ENCODE measurements at places on chromosomes 12 and 14.

DNA sequence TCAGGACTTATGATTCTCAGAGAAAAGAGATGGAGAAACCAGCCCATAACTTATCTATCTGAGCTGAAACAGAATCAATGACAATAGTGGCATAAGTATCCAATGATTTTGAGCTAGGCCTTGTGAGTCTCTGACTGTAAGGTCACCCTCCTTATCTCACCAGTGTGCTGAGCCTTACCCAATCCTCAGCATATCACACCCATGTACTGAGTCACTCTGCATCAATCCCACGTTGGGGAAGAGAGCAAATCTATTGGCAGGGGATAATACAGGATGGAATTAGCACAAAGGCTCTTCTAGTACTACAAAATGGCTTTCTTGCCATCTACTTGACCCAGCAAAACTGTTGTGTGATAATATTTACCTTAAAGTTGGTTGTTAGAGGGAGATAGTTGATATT, 997.8 kb downstream of the NRXN3 start:
- DNase-seq: no peak

GRCh38 chr12:43836475-43836989, 651 bp downstream of the TMEM117 start:
- no peak for DNase-seq

GRCh38 chr12:67647181-67647798, 1.3 kb upstream of the DYRK2 start:
- DNase-seq: no peak

GRCh38 chr12:89384807-89385206, 32.5 kb upstream of the DUSP6 start:
- no peak for DNase-seq

DNA sequence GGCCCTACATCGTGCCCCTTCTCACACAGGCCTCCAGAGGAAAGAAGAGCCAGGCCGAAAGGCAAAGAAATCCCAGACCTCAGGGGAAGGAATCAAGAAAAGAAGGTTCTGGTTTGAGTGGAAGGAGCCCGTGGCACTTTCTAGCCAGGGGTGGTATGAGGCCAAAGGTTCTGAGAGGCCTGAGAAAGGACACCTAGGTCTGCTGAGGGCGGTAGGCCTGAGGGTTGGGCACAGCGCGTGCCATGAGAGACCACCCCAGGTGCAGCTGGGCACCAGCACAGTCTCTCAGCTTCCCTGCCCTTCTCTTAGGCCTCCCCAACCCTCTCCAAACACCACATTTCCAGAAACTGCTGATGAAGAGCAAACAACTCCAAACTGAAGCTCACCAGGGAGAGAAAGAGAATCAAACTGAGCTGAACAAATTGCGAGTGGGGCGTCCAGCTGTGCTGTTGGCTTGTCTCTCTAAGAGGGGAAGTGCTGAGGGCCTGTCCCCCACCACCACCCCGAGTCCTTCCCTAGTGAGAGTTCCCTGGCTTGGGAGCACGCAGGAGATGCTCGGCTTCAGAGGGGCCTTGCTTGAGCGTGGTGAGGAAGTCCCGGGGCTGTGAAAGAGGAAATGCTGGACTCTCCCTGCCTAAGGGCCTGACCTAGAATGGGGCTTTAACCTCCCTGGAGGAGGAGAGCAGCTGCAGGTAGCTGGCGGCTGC, 184.8 kb downstream of the ZFP36L1 start:
- DNase-seq: no peak

- no peak for DNase-seq
These were observed 197.0 kb downstream of the ETV6 start for GRCh38 chr12:11846488-11846887.

DNA sequence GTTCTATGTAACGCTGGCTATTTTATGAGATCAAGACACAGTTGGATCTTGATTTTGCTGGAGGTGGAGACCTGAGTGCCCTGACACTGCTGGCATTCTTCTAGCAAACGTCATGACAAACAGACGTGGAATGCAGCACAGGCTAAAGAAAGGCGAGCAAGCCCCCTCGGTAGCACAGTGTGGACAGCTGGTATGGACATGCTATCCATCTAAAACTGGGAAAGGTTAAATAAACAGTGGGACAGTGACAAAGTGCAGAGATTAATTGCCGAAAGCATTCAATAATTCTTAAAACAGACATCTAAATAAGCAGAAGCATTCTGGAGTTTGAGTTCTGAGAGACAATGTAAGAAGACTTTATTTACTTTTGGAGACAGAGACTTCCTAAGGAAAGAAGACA, 237.2 kb downstream of the FBXL14 start:
- peak; percentile 39 for DNase-seq

- DNase-seq: no peak
These were observed 425.5 kb downstream of the C12orf50 start for GRCh38 chr12:87603727-87604126.

DNA sequence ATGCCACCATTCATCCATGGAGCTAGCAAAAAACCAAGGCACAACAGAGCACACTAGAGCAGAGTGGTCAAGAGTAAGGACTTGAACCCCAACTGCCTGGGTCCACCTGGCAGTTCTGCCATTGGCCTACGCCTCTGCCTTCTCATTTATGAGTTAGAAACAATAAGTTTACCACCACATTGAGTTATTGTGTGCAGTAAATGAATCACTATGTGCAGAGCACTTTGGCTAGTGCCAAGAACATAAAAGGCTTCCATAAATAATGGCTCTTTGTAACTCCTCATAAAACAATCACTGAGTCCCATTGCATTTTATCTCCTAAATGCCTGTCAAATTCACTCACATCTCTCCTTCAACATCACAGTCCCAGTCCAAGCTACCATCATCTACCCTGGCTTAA, 86.3 kb downstream of the OTX2 start:
- DNase-seq: no peak

- DNase-seq: no peak
These were observed 73.2 kb upstream of the EGLN3 start for GRCh38 chr14:34023824-34024767.

GRCh38 chr12:80941916-80942315, 4.2 kb upstream of the LIN7A start:
- no peak for DNase-seq

DNA sequence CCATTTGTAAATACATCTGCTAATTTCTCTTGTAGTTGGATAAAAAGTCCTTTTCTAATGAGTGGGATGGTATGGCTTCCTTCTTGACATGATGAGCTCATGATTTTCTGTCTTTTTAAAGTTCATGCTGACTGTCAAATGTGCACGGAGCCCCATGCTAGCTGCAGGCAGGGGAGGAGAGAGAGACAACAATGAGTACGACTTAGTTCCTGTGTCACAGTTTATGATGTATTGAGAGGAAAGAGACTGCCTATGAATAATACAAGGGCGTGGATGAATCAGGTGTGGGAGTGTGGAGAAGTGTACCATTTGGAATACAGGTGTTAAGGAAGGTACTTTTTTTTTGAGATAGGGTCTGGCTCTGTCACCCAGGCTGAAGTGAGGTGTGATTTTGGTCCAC, 10.7 kb upstream of the TBC1D30 start:
- DNase-seq: no peak

DNA sequence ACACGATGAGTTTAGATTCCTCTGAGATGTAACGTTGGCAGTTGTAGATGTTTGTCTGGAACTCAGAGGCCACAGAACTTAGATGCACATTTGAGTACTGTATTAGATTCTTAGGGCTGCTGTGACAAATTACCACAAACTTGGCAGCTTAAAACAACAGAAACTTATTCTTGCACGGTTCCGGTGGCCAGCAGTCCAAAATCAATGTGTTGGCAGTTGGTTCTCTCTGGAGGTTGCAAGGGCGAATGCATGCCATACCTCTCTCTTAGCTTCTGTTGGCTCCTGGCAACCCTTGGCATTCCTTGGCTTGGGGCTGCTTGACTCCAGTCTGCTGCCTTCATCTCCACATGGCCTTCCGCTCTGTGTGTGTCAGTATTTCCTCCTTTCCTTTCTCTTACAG, 118.9 kb downstream of the C12orf75 start:
- DNase-seq: no peak

DNA sequence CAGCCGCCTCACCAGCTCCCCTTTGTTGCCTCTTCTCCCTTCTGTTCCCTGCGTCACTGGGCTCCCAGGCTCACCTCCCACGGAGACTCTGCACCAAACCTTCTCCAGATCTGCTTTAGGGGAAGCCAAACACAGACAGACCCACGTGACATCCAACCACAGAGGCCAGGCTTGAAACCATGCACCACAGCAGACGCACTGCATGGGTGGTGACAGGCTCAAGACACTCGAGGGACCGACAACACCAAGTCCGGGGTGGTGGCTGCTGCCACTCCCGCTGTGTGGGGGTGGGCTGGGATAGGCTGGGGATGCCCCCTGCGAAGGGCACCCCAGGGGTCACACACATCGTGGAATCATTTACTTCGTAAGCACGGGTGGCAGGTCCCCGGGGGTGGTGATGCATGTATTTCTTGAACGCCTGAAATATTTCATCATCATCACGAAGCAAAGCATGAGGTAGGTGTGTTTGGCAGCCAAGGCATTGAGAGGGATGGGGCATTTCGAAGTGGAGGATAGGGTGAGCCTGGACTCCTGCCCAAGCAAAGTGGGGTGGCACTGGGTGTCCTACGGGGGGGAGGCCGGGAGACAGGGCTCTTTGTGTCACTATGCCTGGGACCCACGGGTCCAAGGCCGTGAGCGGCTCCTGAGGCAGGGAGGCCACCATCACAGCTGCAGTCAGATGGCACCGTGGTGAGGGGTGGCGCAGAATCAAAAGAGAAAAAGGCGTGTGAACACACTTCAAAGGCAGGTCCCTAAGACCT, 66.8 kb upstream of the RFLNA start:
- DNase-seq: no peak

DNA sequence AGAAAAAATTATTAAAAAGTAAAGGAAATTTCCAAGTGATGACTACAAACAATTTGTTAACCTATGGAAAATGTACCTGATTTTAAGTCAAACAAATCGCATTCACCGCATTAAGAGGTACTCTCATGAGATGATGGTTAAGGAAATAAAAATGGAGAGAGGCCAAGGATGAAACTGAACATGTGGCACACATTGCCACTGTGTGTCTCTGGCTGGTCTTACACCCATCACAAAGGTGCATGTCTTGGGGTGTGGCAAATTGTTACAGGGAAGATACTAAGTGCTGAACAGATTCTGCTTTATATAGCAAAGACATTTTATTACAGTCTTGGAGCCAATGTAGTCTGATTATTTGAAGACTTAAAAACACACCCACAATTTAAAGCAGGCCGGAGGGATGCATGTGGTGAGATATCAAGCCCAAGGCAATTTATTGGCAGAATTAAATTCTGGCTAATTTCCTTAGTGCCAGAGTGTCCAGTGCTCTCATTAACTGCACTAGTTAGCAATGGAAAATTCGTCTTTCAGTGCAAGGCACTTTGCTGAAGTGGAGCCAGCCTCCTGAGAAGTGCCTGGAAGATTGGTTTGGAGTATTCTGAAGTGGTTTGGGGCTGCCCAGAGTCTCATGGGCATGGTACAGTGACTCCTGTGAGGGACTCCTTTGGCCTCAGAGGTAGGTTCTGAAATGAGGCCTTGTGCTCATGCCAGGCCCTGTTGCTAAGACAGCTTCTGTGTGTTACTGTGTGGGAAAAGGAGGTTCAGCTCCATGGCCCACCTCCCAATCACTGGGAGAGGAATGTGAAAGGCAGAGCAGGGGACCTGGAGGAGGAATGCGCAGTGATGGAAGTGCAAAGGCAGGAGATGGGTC, 166.9 kb downstream of the BRMS1L start:
- DNase-seq: no peak

DNA sequence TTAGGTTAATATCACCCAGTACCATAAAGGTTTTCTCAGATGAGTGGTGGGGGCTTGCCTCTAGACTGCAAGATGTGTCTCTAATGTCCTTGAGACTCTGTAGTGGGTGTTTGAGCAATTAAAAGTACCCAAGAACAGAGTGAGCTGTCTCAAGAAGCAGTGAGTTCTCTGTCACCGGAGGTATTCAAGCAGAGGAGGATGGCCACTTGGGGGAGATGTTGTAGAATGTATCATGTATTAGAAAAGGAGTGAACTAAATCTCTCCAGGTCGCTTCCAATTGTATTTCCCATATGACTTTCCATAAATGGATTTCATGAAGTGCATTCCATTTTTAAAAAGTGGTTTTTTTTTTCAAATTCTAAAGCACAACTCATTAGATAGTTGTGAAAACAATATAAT, 35.0 kb downstream of the SLC17A8 start:
- no peak for DNase-seq

GRCh38 chr12:92034858-92035401, 110.7 kb downstream of the BTG1 start:
- DNase-seq: peak; percentile 50

GRCh38 chr14:22837114-22837749, 847 bp downstream of the MMP14 start:
- DNase-seq: peak; percentile 76

DNA sequence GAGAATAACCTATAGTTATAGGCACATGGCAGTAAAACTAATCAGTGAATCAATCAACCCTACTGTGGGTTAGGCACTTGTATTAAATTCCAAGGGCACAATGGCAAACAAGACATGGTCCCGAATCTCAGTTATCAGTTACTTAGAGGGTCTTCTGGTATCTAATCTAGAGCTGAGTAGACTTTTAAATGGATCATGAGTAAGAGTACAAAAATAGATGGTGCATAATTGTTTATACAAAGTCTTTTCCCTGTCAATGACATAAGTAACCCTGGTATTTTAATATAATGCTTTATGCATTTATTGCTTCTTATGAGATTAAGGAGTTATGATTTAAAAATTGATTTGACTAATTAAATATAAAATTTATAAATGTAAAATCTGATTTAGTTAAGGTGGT, 23.0 kb upstream of the KCNJ8 start:
- DNase-seq: no peak

- peak; percentile 4 for DNase-seq
These were observed 887.0 kb downstream of the TMTC2 start for GRCh38 chr12:83573671-83574070.

DNA sequence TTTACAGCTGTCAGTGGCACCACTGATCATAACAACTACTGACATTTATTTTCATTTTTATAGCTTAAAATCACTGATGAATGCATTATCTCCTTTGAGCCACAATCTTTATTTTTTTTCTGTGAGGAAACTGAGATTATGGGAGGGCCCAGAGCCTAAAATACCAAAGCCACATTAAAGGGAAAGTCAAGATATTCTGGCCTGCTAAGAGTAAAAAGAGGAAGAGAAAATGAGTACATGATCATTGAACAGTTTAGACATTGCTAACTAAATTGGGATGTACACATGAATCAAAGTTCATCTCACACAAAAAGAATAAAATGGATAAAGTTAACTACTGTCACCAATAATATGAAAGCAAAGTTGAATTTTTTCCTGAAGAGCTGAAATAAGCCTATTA, 170.5 kb upstream of the GARIN2 start:
- DNase-seq: no peak

DNA sequence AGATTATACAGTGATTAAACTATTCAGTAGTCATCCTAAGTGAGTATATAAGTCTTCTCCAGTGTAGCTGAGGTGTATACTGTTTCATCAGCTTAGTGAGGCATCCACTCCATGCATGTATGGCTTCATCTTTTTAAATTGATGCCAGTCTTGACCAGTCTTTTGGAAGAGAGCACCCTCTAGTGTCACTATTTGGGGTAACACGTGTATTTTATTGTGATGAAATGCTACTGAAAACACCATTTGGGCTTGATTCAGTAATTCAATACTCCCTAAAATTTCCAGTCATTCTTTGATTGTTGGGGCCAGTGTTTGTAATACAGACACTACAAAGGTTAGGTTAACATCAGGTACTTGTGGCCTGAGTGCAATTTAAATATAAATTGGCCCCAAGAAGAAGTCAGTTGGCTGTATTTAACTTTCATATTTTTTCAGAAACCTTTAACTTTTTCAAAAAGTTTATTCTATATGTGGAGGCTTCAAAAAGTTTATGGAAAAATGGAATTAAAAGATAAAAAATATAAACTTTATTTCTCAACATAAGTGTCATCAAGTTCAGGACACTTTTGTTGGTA, 35.3 kb downstream of the MIPOL1 start:
- DNase-seq: peak; percentile 33

GRCh38 chr14:99272632-99272898, 568 bp upstream of the BCL11B start:
- DNase-seq: no peak

All from AG08396 (cell line).